ENCODE measurements at places on chromosomes 13 and 19.

DNA sequence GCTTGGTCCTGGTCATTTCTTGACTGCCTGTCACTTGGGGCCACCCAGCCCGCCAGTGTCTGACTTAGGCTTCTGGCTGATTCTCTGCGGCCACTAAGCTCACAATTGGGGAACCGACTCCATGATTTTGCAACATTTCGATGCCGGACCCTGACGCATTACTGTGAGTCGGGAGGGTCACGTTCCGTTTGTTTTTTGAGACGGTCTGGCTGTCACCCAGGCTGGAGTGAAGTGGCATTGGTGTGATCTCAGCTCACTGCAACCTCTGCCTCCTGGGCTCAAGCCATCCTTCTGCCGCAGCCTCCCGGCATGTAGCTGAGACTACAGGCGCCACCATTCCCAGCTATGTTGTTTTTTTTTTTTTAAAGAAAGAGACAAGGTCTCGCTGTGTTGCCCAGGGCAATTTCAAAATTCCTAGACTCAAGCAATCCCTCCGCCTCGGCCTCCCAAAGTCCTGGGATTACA is 3.2 kb upstream of the ADAT3 start:
- peak; percentile 49 for DNase-seq

DNA sequence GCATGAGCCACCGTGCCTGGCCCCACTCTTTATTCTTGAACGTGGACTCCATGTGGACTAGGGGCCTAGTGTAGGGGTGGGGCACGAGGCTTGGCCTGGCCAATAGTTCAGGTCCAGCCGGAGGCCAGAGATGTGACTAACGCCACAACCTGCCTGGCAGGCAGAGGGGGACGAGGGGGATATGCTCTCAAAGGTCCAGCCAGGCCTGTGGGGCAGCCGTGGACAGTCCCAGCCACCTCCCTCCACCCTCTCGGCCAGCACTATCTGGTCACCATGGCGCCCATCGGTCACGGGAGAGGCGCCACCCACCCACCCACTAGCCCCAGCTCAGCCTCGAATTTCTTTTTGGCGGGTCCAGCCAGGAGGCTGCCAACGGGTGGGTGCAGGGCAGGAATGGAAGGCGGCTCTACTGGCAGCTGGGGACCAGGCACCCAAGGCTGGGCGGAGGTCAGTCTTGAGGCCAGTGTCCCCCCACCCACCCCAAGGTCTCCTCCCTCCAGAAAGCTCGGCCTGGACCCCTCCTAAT is 2.2 kb upstream of the CERS1 start:
- DNase-seq, result no peak

DNA sequence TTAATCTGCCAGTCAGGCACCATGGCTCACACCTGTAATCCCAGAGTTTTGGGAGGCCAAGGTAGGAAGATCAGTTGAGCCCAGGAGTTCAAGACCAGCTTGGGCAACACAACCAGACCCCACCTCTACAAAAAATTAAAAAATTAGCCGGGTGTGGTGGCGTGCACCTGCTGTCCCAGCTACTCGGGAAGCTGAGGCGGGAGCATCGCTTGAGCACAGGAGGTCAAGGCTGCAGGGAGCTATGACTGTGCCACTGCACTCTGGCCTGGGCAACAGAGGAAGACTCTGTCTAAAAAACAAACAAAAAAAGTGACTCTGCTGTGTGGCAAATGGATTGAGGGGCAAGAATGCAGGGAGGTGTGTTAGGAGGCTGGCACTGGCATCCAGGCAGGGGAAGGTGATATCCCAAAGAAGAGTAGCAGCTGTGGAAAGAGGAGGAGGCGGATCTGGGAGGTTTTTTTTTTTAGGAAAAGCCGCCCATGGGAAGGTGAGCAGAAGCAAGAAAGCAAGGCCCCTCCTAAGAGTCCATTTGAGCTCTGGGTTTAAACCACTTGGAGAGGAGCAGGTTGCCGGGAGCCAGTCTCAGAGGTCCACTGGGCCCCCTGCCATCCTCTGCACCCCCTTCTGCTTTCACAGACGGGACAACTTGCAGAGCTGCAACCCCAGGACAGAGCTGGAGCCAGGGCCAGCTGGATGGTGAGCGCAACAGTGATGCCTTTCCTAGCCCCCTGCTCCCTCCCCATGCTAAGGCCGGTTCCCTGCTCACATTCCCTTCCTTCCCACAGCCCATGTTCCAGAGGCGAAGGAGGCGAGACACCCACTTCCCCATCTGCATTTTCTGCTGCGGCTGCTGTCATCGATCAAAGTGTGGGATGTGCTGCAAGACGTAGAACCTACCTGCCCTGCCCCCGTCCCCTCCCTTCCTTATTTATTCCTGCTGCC is 2.1 kb downstream of the HAMP start:
- no peak for DNase-seq

- DNase-seq, result no peak
Measured at GRCh38 chr19:57302020-57302465, 18.2 kb upstream of the ZNF543 start.

DNA sequence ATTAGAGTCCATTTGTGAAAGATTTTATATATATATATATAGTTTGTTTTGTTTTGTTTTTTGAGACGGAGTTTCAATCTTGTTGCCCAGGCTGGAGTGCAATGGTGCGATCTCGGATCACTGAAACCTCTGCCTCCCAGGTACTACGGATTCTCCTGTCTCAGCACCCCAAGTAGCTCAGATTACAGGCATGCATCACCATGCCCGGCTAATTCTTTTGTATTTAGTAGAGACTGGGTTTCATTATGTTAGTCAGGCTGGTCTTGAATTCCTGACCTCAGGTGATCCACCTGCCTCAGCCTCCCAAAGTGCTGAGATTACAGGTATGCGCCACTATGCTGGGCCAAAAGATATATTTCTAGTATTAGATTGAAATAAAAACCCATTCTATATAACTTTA is 4.0 kb upstream of the ZNF701 start:
- DNase-seq, result no peak

DNA sequence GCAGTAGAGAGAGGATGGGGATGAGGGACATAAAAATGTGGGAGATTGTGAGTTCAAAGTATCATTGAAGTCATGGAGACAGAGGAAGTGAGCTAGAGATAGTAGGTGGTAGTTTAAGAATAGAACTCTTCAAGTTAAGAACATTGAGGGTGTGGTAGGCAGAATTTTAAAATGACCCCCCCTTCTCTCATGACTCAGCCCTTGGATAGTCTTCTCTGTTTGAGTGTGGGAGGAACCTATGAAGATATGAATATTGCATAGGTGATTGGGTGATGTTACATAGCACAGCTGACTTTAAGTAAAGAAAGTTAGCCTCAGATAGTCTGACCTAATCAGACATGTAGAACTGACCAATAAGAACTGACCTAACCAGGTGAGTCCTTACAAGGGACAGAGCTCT is 418.6 kb downstream of the FOXO1 start:
- DNase-seq, result no peak

DNA sequence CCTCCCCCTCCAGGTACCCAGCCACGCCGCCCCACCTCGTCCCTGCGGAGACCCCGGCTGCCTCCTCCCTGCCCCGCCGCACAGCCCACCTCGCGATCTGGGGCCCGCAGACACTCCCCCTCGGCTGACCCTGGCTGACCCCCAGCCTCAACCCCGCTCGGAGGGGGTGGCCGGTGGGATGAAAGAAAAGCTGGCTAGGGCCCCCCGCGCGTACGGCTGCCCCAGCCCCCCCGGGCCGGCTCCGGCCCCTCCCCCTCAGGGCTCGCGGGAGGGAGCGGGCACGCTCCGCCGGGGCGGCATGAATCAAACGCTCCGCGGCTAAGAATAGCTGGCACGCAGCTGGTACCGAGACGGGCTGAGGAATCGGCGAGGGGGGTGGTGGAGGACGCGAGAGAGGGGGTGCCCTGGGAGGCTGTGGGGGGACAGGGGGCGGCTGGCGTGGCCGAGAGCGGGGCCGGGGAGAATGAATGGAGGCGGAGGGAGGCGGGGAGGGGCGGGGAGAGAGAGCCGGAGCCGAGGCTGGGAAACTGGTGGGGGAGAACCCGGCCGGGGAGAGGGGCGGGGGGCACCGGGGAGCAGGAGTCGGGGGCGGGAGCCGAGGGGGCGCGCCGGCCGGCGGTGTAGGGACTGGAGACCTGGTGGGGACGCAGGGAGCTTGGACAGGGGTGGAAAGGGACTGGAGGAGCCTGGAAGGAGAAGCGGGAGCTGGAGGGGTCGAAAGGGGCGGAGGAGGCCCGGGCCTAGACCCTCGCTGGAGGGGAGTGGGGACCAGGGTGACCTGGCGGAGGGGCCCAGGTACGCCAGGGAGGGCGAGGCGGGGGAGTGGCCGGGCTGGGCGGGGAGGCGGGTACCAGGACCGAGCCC is 1.1 kb downstream of the SHANK1 start:
- DNase-seq, result no peak

- DNase-seq, result no peak
Measured at GRCh38 chr19:48966541-48967345, 1.6 kb downstream of the FTL start.

DNA sequence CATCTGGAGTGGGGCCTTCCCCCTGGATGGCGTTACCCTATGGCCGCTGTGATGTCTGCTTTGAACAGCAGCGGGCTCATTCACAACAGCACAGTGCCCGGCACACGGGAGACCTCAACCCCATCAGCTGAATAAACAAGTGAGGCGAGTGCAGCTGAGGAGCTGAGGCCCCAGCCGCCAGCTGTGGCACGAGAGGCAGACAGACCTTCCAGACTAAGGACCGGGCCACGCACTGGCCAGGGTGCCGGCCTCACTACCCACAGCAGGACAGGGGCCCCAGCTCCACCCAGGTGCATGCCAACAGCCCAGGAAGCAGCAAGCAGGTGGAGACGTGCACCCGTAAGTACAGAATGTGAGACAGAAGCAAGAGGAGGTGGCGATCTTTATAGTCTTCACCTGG is 39.6 kb downstream of the STK24 start:
- DNase-seq, result no peak

GRCh38 chr19:46823049-46823448 is 27.6 kb downstream of the AP2S1 start:
- no peak for DNase-seq

- no peak for DNase-seq
Measured at GRCh38 chr19:6416658-6417405, 7.8 kb downstream of the KHSRP start.

DNA sequence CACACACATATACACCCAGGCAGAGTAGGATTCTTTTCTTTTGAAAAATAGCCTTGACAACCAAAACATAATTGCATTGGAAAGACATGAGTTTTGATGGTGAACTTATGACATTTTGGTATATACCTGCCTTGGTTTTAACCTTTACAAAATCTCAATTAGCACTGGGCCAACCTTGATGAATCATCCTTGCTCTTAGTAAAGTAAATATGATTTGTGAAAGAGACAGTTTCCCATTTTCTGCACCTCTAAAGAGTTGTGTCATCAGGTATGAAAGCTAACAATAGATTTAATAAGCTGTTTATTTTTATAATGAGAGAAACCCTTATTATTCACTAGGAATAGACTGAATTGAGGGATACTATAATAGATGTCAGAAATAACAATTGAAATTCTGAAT is 15.7 kb upstream of the ENOX1 start:
- DNase-seq, result no peak

DNA sequence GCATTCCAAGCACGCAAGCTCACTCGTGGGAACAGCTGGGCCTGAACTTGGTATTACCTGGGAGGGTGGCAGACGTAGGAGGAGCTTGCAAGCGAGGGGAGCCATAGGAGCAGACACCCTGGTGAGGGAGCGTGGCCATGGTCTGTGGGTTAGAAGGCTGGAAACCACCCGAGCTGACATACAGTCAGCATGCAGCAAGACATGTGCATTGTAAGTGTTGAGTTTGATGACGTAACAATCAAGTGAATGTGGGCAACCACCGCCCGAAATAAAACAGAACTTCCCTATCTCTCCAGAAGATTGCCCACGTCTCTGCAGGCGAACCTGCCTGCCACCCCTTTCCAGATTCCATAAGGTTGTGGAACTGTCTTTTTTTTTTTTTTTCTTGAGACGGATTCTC is 26.8 kb downstream of the UBXN6 start:
- DNase-seq, result no peak

GRCh38 chr13:48490241-48490640 is 42.6 kb downstream of the RCBTB2 start:
- DNase-seq, result no peak

DNA sequence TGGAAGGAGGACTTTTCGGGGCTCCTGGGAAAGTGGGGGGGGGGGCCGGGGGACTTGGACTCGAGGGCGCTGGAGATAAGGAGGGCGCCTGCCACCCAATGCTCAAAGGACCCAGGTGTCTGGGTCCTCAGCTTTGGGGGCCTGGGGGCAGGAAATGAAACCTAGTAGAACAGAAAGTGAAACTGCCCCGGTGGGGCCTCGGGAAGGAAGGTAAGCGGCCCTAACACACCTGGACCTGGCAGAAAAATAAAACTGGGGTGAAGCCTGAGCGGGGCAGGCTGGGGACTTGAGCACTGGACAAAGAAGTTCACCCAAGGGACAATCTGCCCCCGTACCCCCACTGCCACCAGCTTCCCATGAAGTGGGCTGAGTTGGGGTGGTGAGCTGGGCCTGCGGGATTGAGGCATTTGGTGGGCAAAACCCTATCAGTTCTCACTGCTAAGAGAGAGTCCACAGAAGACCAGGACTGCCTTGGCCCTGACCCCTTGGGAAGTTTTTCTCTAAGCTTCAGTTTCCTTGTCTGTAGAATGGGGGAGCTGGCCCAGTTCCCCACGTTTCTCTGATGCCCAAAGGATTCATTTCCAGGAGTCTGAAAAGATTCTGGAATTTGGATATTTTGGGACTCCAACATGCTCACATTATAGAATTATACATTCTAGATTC is 2.3 kb downstream of the PRKD2 start:
- DNase-seq, result no peak

- no peak for DNase-seq
Measured at GRCh38 chr13:48629277-48629676, 24.5 kb upstream of the CYSLTR2 start.

DNA sequence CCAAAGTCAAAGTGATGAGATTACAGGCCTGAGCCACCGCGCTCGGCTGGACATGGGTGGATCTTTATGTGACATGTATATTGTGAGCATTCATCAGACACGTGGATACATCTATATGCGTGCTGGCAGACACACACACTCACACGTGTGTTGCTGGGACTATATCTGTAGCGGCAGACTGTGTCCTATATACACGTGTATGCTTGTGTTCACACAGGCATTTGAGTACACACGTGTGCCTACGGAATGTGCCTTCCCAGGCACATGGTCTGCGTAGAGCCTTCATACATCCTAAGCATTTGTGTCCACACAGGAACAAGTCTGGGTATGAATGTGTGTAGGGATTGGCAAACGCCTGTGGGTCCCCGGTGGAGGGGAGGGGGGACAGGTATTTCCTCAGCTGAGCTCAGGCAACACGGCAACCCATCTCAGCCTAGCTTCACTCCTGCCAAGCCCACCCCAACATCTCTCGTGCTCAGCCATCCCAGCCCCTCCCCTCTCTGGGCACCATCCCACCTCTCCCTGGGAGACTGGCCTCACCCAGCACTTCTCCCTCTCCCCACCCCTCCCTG is 2.6 kb downstream of the UNC13A start:
- no peak for DNase-seq

DNA sequence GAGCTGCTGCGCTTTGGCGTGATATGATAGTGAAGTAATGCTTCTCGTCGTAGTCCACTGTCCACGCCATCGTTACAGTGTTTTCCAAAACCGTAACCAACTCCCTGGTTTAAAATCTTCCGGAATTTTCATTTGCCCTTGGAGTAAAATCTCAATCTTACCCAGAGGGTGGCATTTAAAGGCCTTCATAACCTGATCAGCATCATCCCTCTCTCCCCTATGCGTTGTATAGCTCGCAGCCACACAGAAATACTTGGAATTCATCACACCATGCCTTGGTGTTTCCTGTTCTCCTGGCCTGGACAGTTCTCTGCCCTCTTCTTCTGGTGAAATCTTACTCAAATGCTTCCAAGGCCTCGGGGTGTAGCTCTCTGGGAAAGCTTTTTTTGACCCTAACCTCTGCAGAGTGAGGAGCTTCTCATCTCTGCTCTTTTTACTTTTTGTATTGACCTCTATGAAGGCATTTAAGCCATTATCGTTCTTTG is 839 bp downstream of the MPHOSPH8 start:
- no peak for DNase-seq

Data from substantia nigra (tissue), 51 donors.